Activated CD4-positive, alpha-beta T cell treated with anti-CD3 and anti-CD28 coated beads, Interleukin-2, amount 10 ng/mL, durations not matched to agents 7 days and 5 days (primary cell): ENCODE measurements at places on chromosomes 2 and 18. TPM values are rescaled to one million over a fixed set of nuclear protein-coding genes. Genes with fewer than 3 reads are reported as not detected.

DNA sequence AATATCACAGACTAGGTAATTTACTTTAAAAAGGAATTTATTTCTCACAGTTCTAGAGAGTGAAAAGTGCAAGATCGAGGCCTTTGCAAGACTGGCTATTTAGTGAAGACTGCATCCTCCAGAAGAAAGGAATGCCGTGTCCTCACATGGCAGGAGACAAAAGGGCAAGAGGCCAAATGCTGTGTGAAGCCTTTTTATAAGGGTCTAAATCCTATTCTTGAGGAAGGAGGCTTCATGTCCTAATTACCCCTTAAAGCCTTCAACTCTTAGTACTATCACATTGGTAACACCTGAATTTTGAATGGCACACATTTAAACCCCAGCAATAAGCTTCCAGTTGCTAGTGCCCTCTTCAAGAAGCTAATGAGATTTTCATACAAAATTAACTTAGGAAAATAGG is 1882.3 kb upstream of the PIK3C3 start:
- no peak for DNase-seq

DNA sequence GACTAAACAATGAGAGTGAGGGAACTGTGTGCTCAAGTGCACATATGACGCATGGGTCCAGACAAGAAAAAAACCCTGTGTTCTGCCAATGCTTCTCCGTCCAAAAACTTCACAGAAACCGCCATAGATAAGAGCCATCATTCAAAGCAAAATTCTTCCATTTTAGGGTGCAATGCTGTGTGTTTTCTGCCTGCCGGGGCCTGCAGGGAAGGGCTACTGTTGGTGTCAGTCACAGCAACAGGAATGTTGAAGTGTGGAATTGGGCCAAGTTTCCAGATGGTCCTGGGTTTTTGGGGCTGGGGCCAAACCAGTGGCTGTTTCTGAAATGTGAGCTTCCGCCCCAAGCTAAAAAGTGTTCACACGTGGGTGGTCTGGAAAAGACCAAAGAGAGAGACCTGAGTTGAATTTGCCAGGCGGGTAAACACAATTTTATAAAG is 677 bp upstream of the MC2R start:
- DNase-seq: no peak

DNA sequence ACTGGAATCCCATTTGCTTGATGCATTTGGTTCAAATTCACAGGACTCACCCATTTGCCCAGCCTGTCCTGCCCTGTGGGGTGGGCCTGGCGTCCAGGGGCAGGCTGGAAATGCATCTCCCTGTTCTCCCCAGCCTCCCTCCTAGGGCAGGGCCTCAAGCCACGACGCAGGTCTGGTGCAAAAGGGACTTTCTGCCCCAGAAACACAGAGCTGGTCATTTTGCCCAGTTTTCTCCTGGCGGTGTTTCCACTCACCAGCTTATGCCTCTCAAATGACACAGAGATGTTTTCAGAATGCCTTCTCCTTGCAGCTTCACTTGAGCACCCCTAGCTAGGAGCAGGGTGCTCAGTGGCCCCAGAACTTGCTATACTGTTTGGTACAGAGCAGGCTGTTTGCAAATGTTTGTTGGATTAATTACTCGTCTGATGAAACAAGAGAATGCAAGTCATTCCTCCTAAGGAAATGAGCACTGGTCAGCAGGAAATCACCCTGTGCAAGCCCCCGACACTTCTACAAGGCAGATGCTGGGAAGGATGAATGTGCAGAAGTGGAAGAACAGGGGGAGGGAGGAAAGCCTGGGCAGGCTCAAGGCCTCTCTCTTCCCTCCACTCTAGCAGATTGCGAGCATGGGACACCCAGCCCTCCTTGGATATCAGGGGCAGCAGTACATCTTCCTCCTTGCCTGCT is 164.3 kb upstream of the APCDD1 start:
- no peak for DNase-seq

The MYOM1 gene
- 0.71 TPM for total RNA-seq

DNA sequence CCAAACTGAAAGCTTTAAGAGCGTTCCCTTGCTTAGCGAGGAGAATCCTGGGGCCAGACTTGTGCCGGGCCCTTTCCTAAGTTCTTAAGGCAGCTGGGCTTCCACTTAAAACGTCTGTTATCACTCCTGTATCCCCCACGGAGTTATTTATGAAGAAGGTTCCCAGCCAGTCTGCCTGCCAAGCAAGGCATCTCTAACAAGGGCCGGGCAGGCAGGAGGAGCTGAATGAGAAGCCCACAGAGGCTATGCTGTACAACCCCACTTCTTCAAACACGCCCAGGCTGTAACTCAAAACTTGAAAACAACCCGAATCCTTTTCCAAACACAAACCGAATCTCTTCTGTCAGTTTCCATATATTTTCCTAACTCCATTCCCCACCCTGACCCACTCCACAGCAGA is 39.0 kb upstream of the ZFP36L2 start:
- DNase-seq: no peak

DNA sequence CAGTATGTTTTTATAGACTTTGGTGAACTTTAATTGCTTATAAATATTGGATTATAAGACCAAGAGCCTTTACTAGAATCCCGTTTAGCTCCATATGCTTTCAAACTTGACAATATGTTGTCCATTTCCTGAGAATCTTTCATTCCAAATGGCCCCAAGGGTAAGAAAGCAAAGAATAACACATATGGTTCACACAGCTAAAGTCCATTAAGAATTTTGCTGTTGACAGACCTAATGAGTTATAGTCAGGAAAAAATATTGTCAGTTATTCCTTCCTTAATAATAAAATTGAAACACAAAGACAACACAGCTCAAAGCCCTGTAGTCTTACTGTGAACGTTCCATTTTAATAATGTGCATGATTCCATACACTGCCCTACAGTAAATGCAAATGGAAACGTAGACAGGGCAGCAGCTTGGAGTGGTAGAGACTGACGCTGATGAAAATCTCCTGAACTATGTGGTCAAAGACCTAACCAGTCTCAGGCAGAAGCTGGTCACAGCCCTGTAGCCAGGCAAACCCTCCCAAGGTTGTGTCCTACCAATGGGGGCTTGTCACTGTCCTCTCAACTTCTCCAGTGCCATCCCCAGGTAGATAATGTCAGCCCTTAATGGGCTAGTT is 49.0 kb upstream of the ATIC start:
- no peak for DNase-seq

The CCDC85A gene
- total RNA-seq: not detected

- peak; percentile 56 for DNase-seq
These were observed 25.5 kb upstream of the PXDN start for GRCh38 chr2:1769703-1770422.

GRCh38 chr18:74436158-74436769 is 20.8 kb downstream of the DIPK1C start:
- DNase-seq: no peak

DNA sequence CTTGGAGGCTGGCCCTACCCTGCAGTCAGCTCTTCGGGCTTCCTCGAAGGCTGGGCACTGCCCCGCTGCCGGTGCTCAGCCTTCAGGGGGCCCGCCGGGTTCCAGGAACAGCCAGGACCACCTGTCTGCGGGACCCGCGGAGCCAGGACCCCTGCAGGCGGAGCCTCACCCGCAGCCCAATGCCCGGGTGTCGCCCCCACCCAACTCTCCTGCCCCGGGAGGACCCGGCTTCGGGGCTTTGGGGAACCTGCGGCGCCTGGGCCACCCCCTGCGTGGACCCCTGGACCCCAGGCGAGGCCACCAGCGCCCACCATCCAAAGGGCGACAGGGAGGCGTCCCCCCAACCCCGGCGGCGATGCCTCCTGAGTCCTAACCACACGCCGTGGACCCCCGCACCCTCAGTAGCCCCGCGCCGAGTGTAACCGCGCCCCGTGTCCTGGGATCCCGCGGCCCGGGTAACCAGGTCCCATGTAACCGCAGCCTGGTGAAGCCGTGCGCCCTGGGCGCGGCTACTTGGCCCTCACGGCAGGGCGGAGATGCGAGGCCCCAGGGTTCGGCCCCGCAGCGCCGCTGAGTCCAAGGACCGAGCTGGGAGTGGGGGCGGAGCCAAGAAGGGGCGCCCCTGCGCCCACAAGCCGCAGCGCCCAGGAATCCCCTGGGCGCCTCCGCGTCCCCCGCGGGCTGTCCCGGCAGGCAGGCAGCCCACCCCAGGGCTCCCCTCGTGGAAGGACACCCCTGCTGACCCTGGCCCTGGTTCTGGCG is 11.0 kb upstream of the UBE2F start:
- DNase-seq: no peak

The G6PC2 gene
- total RNA-seq: not detected

The POLE4 gene
- total RNA-seq: 35.5 TPM

- DNase-seq: no peak
These were observed 441.7 kb downstream of the ZNF521 start for GRCh38 chr18:24910221-24910620.

The FOXD4L1 gene
- 0.15 TPM for total RNA-seq

DNA sequence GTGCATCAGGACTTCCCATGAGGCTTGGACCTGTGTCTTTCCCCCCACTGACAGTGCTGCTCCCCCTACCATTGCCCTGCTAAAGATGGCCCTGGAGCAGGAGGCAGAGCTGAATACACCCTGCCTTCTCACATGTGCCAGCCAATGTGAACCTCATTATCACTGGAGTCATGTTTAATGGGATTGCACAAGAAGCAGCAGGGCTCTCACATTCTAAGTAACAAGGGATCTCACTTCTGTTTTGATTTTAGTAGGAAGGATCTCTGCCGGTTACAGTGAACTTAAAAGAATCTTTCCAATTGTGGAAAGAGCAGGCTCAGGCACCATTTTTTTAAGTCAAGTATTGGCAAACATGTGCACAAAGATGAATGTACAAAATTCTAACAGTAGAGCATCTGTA is 322.1 kb upstream of the MEX3C start:
- no peak for DNase-seq

- no peak for DNase-seq
These were observed 10.9 kb downstream of the SERPINB12 start for GRCh38 chr18:63553081-63553480.

DNA sequence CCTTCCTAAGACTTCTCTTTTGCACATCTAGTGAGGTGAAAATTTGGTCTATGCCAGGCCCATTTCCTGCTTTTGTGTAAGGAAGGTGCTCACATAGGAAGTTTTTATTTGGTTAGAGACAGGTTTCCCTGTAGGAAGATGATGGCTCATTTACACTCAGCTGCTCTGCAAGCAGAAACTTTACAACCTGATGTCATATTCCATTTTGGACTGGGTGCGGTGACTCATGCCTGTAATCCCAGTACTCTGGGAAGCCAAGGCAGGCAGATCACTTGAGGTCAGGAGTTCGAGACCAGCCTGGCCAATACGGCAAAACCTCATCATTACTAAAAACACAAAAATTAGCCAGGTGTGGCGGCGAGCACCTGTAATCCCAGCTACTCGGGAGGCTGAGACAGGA is 35.8 kb downstream of the CASP10 start:
- no peak for DNase-seq
